H9 (cell line): ENCODE measurements at places on chromosomes 11 and 22.

DNA sequence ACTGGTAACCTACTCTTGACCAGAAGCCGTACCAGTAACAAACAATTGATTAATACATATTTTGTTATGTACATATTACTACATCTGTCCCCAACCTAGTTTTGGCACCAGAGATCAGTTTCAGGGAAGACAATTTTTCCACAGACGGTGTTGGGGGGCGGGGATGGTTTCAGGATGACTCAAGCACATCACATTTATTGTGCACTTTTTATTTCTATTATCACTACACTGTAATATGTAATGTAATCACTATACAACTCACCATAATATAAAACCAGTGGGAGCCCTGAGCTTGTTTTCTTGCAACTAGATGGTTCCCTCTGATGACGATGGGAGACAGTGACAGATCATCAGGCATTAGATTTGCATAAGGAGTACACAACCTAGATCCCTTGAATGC is 15.5 kb downstream of the DGCR8 start:
- peaks cover 2% of the 10 kb centered on the region; the same call in 1 of the 2 replicates for H3K4me1 ChIP-seq
- no peak overlapping the region for H3K4me3 ChIP-seq
- peaks cover 100% of the 10 kb centered on the region for H3K36me3 ChIP-seq
- DNase-seq, result no peak
- H3K27ac ChIP-seq, result no peak overlapping the region

DNA sequence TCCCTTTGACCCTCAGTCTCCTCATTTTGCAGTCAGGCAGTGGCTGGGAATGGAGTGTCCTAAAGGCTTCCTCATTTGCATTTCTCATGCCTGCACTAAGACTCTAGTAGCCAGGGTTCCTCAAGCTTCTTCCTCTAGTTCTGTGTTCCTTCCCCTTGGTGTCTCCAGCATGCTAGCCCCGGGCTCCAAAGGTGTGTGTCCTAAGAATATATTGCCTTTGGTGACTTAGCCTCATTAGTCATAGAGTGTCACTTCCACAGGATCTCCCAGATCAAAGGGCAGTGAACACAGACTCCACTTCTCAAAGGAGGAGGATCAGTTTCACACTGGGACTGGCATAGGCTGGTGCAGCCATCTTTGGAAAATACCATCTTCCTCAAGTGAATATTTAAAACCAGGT is 21.4 kb upstream of the ACER3 start:
- no peaks in the 10 kb centered on the region for H3K4me1 ChIP-seq
- no peak overlapping the region for H3K27ac ChIP-seq
- no peaks in the 10 kb centered on the region for H3K27me3 ChIP-seq
- no peak overlapping the region for H3K4me3 ChIP-seq
- no peaks in the 10 kb centered on the region for H3K36me3 ChIP-seq
- no peak for DNase-seq

DNA sequence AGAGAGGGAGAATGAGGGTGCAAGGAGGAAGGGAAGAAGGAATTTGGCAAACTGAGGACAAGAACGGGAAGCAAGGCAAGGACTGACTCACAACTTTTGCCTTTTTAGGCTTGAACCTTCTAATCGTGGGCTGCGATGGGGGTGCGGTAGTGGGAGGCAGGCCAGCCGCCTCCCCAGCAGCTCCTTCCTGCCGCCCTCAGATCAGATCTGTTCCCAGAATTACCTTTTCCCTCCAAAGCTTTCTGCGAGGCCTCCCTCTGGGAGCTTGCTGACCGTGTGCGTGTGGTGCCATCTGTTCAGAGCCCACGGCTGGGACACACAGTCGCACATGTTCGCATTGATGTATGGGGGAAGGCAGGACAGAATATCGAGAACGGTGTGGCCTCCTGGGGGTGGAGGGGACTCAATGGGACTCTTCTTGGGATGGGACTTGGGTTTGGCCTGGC is 86.9 kb upstream of the PARVA start:
- DNase-seq, result no peak
- H3K27me3 ChIP-seq, result no peaks in the 10 kb centered on the region
- no peak overlapping the region for H3K4me3 ChIP-seq

GRCh38 chr22:26480611-26480932 is 3.0 kb downstream of the HPS4 start:
- H3K4me3 ChIP-seq, result peak overlapping the region; percentile 35; the same call in 2 of the 3 replicates
- H3K4me1 ChIP-seq, result no peaks in the 10 kb centered on the region; the same call in 1 of the 2 replicates
- peaks cover 10% of the 10 kb centered on the region; the same call in 2 of the 3 replicates for H3K36me3 ChIP-seq
- no peak overlapping the region for H3K27ac ChIP-seq
- no peaks in the 10 kb centered on the region for H3K27me3 ChIP-seq
- DNase-seq, result no peak

DNA sequence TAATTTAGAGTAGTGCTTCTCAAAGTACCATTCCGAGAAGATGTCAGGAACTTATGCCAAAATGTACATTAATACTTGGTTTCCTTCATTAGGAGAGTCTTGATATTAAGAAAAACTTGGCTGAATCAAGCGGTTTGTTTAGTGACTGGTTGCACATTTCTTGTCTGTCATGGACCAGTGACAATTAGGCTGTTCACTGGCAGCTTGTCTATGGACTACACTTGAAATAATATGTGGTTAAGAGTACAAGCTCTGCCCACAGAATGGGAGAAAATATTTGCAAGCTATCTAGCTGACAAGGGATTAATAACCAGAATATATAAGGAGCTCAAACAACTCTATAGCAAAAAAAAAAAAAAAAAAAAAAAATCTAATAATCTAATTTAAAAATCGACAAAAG is 24.6 kb downstream of the COA4 start:
- H3K4me1 ChIP-seq, result 0 out of 2 replicates have a peak, but pooled peaks cover 3% of the 10 kb centered on the region
- H3K27ac ChIP-seq, result no peak overlapping the region

- no peak overlapping the region for H3K27ac ChIP-seq
- no peak overlapping the region for H3K4me3 ChIP-seq
- H3K36me3 ChIP-seq, result no peaks in the 10 kb centered on the region
These were observed 77.5 kb downstream of the CACNA1I start for GRCh38 chr22:39647836-39648629.

DNA sequence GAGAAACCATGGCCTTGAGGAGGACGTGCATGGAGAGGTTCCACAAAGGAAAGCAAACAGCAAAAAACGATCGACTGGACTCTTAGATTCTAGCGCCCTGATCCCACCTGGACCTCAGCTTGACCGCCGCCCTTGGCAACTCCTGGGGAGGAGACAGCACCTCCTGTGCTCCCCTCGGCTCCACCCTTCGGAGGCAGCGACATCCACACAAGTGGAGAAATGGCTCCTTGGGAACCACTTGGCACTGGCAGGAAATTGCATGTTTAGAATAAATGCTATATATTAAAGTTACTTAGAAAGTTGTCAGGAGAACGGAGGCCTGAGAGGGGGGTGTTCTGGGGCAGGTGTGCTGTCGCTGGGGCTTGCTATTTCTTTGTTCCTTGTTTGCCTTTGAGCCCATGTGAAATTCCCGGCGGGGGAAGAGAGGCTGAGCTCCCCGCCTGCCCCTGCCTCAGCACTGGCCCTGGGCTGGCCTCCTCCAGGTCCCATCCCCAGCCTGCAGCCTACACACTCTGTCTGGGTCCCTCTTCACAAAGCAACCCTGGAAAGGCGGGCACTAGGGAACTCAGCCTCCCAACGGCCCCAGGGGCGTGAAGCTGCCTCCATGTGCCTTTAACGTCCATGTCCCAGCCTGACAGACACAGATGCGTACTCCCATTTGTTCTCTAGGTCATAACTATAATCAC is 395.3 kb downstream of the BRD1 start:
- H3K4me1 ChIP-seq, result no peaks in the 10 kb centered on the region
- no peak overlapping the region for H3K4me3 ChIP-seq
- no peaks in the 10 kb centered on the region for H3K36me3 ChIP-seq
- no peak for DNase-seq
- H3K27me3 ChIP-seq, result no peaks in the 10 kb centered on the region

DNA sequence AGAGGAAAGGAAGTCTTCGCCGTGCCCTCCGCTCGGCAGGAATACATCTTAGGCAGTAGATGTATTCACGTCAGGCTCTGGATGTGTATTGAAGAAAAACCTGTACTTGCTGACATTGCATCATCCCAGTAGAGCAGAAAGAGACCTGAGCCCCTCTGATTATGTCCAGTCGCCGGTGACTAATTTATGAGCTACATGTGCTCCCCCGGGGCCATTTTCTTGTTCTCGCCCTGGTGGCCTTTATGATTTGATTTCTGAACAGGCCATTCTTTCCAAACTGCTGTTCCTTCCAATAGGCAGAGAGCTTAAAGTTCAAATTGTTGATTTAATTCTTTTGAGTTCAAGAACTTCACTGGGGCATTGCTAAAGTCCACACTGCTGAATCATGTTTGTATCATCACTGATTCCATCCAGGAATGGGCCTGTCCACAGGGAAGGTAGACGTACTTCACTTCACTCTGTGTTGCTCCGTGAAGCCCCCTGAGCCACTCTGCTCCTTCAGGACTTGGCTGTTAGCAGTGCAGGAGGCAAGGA is 137.3 kb upstream of the RASSF10 start:
- H3K27me3 ChIP-seq, result no peaks in the 10 kb centered on the region
- H3K4me3 ChIP-seq, result no peak overlapping the region
- peaks cover 5% of the 10 kb centered on the region; the same call in 1 of the 2 replicates for H3K4me1 ChIP-seq
- peaks cover 19% of the 10 kb centered on the region for H3K36me3 ChIP-seq

DNA sequence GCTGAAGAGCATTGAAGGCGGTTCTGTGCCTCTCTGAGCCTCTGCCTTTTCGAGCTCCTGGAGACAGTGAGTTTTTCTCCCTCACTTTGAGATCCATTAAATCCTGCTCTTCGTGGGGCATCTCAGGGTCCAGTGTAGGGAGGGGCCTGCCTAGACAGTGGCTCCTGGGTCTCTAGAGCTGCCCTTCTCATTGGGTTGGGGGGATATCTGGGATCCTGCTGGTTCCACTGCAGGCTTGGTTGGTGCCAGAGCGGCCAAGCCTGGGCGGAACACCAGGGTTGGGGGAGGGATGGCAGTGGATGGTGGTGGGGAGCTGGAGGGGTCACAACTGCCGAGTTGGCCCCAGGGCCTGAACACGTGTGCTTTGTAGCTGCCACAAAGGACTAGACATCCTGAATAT is 52.2 kb upstream of the CARS1 start:
- no peak overlapping the region for H3K4me3 ChIP-seq
- no peaks in the 10 kb centered on the region for H3K4me1 ChIP-seq
- peak; percentile 23 for DNase-seq
- no peaks in the 10 kb centered on the region for H3K27me3 ChIP-seq
- no peak overlapping the region for H3K27ac ChIP-seq

DNA sequence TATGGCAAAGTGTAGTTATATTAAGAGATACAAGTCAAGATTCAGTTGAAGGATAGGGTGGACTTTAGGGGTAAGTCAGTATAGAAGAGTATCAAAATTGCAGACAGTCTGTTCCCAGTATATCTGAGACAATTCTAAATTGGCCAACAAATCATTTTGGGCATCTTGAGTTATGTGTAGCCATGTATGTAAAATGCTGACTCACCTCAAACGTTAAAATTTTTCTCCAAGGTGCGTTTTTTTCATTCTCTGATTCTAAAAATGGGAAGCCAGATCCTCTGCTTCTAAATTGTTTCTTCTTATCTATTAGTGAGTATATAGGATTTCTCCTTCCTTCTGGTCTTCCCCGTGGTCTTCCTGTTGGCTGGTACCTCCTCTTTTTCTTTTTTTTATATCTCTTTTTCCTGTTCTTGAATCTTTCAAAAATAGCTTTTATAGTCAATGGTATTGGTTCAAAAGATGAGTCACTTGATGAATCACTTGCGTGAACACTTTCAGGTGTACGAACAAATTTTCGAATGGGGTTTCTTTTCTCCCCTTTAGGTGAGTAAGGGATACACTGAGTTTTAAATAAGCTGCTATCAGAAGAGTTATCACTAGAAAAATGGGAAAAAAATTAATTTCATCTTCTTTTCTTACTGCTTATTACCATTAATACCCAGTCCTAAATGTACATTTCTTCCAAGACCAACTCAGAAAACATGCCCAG is 3.2 kb downstream of the TAF1D start:
- peaks cover 81% of the 10 kb centered on the region for H3K36me3 ChIP-seq
- peak overlapping the region; percentile 100 for H3K4me3 ChIP-seq
- no peak for DNase-seq

GRCh38 chr11:115220911-115221310 is 283.3 kb downstream of the CADM1 start:
- H3K4me3 ChIP-seq, result no peak overlapping the region
- no peak for DNase-seq
- peaks cover 7% of the 10 kb centered on the region; the same call in 1 of the 2 replicates for H3K4me1 ChIP-seq

DNA sequence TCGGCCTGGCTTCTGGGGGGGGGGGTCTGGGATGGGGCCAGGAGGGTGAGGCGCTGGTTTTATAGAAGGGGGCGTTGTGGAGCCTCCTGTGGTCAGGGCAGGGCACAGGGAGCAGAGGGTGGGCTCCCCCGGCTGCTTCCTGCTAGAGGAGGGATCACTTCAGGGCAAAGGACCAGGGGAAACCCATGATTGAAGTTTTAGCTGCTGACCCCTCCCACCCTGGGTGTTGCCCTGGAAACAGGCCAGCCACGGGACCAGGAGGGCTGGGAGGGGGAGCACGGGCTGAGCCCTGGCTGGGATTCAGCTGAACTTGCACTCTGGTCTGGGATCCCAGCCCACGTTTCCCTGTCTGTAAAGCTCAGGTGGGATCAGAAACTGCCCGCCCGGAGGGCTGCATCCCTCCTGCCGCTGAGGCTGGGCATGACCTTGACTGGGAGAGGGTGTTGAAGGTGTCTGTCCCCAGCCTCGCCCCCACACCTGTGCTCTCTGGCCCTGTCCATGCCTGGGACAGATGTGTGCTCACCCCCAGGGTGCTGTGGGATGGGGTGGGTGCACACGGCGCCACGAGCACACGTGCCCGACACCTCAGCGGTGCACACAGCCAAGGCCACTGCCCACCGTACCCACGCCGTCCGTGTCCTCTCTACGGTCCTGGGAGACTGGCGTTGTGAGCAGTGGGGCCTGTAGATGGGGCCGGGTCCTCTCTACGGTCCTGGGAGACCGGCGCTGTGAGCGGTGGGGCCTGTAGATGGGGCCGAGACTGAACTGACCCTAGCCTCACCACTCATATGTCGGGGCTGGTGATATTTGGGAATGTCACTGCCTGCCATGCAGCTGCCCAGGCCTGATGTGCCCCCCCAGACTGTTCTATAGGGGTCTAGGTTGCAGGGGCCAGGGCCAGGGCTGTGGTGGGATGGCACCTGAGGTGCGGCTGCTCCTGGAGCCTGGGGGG is 2.3 kb downstream of the TSPAN4 start:
- peak overlapping the region; percentile 84 for H3K4me3 ChIP-seq
- H3K27ac ChIP-seq, result no peak overlapping the region
- DNase-seq, result peak; percentile 94
- H3K27me3 ChIP-seq, result no peaks in the 10 kb centered on the region; the same call in 1 of the 2 replicates

DNA sequence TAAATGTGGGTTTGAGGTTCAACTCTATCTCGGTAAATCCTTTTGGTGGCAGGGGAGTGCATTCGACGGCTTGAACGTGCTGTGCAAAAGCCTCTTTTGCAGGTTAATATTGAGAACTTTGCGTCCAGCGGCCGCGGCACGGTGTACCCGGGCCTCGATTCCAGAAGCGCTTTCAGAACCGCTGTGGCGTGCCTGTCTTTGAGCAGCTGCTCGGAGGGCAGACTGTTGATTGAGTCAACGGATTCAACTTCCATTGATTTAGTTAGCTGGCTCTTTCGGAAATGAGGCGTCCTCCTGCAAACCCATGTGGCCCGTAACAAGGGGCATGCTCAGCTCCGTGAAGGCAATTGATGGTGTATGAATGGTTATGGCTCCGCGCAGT is 1247.8 kb downstream of the BRD1 start:
- no peaks in the 10 kb centered on the region for H3K4me1 ChIP-seq
- H3K36me3 ChIP-seq, result no peaks in the 10 kb centered on the region
- DNase-seq, result no peak
- no peak overlapping the region for H3K4me3 ChIP-seq
